ENCODE measurements at places on chromosomes 2 and 18. TPM values are rescaled to one million over a fixed set of nuclear protein-coding genes. Genes with fewer than 3 reads are reported as not detected.

- H3K36me3 ChIP-seq = no peaks in the 10 kb centered on the region
- H3K4me1 ChIP-seq = no peaks in the 10 kb centered on the region
- no peak overlapping the region for H3K4me3 ChIP-seq
- no peaks in the 10 kb centered on the region for H3K27me3 ChIP-seq
These were observed 78.2 kb downstream of the EHBP1 start for GRCh38 chr2:62783679-62784078.

DNAJC5G gene
- total RNA-seq = not detected

- no peak for DNase-seq
- no peaks in the 10 kb centered on the region for H3K27me3 ChIP-seq
- no peaks in the 10 kb centered on the region for H3K4me1 ChIP-seq
- no peaks in the 10 kb centered on the region for H3K36me3 ChIP-seq
- H3K4me3 ChIP-seq = no peak overlapping the region
These were observed 36.2 kb downstream of the TNS1 start for GRCh38 chr2:217966423-217967070.

MAP2 gene
- total RNA-seq = 19.8 TPM

GRCh38 chr2:128441341-128442052 is 122.8 kb upstream of the HS6ST1 start:
- no peaks in the 10 kb centered on the region for H3K36me3 ChIP-seq
- no peaks in the 10 kb centered on the region for H3K27me3 ChIP-seq
- H3K4me3 ChIP-seq = no peak overlapping the region
- no peak overlapping the region for H3K27ac ChIP-seq

Measured in Peyer's patch (tissue), 4 donors.